ENCODE measurements at places on chromosomes 3 and 15.

DNA sequence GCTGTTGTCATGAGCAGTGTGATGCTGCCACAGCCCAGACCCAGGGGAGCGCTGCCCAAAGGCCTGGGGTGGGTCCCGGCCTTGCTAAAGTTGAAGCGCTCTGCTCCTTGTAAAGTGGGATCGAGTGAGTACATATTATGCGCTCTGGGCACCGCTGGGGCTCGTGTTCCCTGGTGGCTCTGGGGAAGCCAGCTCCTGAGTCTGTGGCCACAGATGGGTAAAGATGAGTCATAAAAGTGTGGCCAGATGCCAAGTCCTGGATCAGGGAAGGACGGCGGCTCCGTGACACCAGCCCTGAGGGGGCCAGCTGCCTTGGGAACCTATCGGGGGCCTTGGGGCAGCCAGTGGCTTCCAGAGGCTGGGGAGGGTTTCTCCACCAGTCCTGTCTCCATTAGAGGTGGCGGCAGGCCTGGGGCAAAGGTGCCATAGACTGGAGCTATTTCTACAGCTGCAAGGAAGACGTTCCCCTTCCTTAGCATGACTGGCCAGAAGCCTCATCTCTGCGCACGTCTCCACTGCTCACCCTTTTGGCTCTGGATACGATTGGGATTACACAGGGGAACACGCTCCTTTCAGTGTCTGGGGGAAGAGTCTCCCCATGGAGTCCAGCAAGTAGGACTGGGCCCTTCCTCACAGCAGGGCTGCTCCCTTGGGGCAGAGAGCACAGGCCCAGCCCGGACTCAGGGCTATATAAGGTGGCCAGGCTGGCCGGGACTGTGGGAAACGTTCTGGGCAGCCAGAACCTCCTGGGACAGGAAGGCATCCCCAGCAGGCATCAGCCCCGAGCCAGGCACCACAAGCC is 1.2 kb upstream of the ITIH4 start:
- DNase-seq: no peak

DNA sequence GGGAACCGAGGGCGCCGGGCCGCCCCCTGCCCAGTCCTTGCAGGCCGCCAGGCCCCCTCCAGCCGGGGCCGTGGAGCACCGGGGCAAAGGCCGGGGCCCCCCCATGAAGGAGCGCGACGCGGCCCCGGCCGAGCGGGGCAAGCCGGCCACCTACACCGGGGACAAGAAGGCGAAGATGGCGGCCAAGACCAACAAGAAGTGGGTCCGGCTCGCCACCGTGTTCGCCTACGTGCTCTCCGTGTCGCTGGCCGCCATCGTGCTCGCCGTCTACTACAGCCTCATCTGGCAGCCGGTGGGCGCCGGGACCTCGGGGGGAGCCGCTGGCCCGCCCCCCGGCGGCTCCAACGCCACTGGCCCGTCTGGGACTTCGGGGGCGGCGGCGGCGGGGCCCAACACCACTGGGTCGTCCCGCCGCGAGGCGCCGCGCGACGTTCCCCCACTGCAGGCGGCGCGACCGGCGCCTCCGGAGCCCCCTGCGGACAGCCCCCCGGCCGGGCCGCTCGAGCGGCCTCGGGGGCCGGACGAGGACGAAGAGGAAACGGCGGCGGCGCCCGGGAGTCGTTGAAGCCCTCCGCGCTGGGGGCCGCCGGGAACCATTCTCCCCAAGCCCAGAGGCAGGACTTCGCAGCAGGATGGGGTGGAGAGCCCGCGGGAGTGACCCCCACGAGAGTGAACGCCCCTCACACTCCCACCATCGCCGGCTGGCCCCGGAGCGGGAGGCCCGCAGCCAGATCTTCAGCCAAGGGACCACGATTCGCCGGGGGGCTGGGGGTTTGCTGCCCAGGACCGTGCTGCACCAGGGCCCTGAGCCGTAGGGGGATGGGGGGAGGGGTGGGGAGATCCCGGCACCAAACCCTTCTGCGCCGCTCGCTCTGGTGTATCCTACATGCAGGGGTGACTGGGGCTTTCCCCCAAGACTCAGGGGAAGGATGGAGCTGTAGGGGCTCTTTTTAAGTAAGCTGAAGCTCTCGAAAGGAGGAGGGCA is 753 bp downstream of the INAFM2 start:
- DNase-seq: no peak

DNA sequence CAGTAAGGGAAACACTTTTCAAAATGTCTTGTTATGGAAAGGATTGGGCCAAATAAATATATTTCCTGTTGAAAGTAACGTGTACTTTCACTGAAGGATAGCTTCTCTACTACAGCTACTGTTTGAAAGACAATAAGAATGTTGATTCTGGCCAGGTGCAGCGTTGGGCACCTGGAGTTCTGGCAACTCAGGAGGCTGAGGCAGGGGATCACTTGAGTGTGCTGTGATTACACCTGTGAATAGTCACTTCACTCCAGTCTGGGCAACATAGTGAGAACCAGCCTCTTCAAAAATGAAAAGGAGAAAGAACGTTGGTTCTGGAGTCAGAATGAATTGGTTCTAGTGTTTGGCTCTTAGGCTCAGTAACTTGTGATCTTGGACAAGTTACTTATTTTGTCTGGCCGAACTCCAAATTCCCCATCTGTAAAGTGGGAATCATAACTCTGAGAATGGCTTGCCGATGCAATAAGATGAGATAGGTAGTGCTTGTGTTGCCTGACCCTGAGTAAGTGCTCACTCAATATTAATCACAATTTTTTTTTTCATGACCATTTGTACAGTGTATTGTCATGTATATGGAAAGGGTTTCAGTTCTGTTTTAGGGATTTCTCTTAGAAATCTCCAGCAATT is 310.8 kb downstream of the PTPRG start:
- no peak for DNase-seq

GRCh38 chr15:88981244-88982215 is 68.4 kb upstream of the MFGE8 start:
- DNase-seq: no peak

- no peak for DNase-seq
Measured at GRCh38 chr15:91047545-91048199, 25.3 kb upstream of the VPS33B start.

- DNase-seq: no peak
Measured at GRCh38 chr3:186569779-186570095, 783 bp upstream of the DNAJB11 start.

GRCh38 chr3:57783186-57784088 is 27.3 kb downstream of the SLMAP start:
- DNase-seq: no peak

- DNase-seq: no peak
Measured at GRCh38 chr3:151074256-151074655, 11.2 kb upstream of the MED12L start.

DNA sequence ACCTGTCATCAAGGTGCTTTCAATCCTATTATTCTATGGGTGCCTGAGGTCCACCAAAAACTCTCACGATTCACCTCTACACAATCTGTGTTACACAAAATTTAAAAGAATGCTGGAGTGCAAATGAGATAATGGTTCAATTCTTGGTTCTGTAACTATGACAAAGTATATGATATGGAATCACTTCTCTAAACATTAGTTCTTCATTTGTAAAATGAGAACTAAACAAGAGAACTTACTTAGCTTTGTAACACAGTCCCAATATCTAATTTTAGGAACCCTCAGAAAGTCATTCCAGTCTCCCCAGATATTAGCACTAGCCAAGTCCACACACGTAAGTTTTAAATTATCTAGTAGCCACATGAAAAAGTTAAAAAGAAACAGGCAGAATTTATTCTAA is 111.5 kb downstream of the TBL1XR1 start:
- no peak for DNase-seq

DNA sequence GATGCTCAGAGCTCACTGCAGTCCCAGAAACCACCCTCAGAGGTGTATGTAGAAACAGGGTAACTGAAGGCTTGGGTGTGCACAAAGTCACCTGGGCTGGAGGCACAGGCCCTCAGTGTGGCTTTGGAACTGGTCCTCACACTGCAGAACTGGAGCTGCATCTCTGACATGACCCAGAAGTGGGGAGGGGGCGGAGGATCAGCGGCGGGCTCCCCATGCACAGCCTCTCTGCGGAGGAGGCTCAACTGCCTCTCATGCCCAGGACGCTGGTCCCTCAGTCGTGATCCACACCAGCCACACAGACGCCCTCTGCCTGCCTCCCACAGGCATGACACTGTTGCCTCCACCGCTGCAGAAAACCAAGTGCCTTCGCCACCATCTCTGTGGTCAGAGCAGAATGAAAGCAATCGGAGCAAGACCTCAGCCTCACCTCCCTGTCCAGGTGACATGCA is 73.7 kb downstream of the TM2D3 start:
- no peak for DNase-seq

DNA sequence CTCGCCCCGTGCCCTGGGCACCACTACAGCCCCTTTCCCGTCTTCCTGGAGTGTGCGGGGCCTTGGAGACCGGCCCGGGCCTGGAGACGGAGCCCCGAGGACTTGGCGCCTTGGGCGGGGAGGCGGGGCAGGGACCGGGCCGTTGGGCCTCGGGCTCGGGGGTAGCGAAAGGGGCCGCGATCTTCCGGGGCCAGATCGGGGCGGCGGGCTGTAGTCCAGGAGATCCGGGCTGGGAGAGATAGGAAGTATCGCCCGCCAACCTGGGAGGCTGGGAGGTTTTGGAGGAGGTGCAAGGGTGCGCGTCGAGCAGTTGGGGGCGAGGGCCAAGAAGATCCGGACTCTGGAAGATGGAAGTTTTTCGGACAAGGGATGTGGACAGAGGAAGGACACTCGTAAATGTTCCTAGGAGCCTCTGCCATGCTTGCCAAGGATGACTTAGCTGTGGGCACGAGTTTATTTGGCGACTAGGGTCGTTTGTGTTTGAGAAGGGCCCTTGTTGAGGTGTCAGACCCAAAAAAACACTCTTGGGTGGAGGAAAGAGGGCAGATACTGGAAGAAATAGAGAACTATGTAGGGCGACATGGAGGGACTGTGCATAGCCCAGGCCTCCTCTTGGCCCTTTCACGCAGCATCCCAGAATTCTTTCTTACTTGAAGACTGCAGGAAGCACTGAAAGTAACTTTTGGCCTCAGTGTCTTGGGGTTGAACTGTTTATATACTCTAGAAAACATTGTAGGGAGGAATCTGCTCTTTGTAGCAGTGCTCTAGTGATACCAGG is 712 bp downstream of the RTF1 start:
- no peak for DNase-seq

- no peak for DNase-seq
Measured at GRCh38 chr3:61570813-61571212, 9.4 kb downstream of the PTPRG start.

DNA sequence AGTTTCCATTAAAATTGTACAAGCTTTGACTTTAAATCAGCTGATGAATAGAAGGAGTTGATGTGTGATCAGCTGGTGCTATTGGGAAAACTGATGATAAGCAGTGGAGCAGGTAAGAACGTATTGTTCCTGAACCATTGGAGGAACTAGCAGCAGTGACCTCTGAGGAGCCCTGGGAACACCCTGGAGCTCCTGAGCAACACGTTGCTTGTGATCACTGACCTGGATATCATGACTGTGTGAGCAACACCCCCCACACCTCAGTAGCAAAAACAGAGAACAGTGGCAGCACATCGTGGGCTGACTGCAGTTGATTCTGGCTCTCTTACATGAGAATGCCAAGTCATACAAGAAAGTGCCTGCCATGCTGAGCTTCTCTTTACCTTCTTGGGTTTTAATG is 72.9 kb downstream of the BLM start:
- no peak for DNase-seq

DNA sequence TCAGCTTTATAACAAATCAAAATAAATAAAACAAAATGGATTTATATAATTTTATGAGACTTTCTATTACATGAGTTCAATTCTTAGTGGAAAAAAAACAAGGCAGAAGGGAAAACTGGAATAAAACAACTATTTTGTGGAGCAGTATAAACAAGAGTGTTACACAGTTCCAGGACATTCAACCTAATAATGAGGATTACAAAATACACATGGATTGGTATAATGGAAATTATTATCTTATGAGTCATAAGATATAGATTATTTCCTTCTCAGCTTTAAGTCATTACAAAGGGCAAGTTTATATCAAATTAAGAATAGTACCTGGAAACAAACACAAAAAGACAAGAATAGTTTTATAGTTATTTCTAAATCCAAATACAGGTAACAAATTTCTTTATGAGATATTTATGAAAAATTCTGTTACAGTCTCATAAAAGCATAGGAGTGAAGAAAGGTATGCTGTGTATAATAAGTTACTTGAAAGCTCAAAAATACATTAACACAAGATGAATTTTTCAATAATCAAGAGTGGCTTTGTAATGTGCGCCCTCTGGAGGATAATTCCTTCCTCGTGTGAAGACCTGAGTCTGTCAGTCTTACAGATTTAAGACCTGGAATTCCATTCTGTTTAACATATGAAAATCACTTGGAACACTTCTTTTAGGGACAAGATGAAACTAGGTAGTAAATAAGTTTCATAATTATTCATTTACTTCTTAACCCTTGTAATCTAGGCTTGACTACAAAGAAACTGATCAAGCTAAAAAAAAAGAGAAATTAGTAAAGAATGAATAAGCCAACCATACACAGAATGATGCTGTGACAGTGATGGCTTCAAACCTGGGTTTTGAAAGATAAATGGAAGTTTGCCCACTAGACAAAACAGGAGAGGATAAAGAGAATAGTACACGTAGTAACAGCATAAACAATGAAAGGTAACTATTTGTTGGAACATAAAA is 9.5 kb downstream of the COPS2 start:
- no peak for DNase-seq

DNA sequence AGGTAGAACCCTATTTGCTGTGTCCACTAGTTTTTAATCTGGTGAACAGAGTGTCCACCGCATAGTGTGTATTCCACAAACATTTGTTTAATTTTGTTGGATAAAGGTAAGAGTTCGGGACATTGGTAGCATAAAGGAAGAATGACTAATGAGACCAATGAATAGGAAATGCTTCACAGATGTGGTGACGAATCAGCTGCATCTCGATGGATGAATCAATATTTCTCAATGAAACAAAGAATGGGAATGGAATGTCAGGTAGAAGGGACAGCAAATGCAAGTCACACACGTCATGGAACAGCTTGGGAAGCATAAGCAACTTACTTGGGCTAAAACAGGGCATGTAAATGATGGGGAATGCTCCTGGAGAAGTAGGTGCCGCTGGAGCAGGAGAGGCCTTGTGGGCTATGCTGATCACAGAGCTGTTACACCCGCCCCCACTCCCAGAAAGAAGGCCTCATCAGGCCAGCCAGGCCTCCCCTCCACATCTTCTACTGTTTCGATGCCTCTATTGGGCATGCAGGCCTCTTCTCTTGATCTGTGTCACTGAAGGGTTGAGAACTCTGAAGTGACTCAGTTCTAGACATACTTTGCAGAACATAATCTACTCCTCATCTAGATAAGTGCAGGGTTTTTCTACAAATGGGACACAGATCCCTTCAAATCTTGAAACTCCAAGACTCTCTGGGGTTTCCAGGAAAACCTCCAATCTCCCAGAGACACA is 120.0 kb upstream of the GADL1 start:
- DNase-seq: no peak

GRCh38 chr3:114582929-114583328 is 289.1 kb downstream of the TIGIT start:
- no peak for DNase-seq

All from CD4-positive, alpha-beta T cell treated with Interleukin-1 beta for 1 hour (primary cell).